ENCODE measurements at places on chromosomes 12 and 14.

GRCh38 chr14:21921453-21921852 lies 247.8 kb upstream of the OR4E1 start:
- no peak for DNase-seq

DNA sequence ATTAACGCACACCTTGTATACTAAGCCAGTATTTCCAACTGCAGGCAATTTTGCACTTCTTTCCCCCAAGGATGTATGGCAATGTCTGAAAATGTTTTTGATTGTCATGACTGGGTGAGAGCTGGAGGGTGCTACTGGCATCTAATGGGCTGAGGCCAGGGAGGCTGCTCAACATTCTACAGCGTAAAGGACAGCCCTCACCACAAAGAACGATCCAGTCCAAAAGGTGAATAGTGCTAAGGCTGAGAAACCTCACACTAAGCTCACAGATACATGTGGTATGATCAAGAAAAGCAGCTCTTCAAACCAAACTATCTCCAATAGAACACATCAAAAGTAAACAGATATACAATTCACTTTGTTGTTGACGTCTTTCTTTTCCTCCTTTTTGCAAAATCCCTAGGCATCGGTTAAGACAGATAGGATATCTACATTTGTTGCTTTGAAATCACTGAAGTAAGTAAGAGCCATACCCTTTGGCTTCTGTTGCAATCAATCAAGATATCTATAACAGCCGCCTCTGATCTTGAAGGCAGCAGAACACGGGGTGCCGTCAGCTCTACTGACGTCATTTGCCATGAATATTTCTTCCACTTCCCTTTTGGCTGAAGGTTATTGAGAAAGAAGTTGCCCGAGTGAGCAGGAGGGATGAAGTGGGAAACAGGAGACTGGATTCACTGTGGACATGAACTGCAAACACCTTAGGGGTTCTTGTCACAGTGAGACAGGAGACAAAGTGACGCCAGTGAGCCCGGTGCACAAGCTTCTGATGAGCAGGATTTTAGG lies 218.3 kb downstream of the FOXN3 start:
- DNase-seq = no peak

GRCh38 chr14:31124197-31124596 lies 83.4 kb downstream of the HECTD1 start:
- DNase-seq = no peak

- DNase-seq = no peak
Measured at GRCh38 chr12:20372326-20373096, 4.2 kb downstream of the PDE3A start.

- no peak for DNase-seq
Measured at GRCh38 chr12:132610866-132611602, 652 bp upstream of the LRCOL1 start.

DNA sequence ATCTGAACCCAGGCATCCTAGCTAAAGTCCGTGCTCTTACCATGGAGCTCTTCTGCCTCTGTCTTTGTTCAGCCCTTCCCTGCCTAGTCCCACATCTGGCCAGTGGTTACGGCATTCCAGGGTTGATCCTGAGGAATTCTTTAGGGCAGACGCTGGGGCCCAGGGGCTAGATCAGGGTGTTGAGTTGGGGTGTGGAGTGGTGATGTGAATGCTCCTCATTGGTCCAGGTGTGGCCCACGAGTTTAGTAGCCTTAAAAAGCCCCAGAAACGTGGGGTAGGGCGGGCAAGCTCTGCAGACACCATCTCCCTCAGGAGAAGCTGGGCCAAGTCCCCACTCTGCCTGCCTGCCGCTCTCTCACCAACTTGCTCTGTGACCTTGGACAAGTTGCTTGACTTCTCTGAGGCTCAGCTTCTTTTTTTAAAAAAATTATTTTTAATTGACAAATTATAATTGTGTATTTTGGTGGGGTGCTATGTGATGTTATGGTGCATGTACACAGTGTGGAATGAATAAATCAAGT lies 9.0 kb upstream of the SERPINA6 start:
- DNase-seq = no peak

DNA sequence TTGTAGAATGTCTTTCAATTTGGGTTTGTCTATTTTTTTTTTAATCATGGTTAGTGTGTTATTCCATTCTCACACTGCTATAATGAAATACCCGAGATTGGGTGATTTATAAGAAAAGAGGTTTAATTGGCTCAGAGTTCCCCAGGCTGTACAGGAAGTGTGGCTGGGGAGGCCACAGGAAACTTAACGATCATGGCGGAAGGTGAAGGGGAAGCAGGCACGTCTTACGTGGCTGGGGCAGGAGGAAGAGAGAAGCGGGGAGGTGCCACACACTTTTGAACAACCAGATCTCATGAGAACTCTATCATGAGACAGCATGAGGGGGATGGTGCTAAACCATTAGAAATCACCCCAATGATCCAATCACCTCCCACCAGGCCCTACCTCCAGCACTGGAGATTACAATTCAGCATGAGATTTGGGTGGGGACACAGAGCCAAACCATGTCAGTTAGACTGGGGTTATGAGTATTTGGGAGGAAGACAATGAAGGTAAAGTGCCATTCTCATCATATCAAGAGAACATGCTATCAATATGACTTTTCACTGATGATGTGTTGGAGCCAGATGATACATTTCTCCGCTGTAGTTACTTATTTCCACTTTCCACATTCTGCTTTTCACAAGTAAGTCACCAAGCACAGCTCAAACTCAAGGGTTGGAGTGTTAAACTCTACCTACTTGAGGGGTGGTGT lies 45.8 kb downstream of the AP5M1 start:
- DNase-seq = no peak

- DNase-seq = no peak
Measured at GRCh38 chr12:5960783-5961182, 15.7 kb upstream of the ANO2 start.

GRCh38 chr12:95291501-95291900 lies 73.9 kb downstream of the VEZT start:
- no peak for DNase-seq

- no peak for DNase-seq
Measured at GRCh38 chr12:44875954-44876543, at the start of gene NELL2. TSS of gene NELL2 (minus strand) at chr12:44876315. CDS start at chr12:44875869, 446 bp downstream.

DNA sequence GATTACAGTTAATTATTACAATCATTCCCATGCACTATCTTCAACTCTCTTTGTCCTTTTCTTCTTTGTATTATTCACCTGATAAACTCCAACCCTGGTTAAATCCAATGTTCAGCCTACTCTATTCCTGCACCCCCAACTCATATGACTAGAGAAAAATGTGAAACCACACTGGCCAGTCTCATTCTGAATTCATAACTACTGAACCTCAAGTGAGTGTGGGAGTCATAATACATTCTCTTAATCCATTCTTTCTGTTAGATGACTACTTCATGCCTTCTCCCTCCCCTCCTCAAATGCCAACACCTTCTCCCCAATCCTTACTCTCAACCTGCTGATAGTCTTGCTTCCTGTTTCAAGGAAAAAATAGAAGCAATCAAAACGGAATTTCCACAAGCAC lies 22.3 kb upstream of the ITPR2 start:
- DNase-seq = no peak

DNA sequence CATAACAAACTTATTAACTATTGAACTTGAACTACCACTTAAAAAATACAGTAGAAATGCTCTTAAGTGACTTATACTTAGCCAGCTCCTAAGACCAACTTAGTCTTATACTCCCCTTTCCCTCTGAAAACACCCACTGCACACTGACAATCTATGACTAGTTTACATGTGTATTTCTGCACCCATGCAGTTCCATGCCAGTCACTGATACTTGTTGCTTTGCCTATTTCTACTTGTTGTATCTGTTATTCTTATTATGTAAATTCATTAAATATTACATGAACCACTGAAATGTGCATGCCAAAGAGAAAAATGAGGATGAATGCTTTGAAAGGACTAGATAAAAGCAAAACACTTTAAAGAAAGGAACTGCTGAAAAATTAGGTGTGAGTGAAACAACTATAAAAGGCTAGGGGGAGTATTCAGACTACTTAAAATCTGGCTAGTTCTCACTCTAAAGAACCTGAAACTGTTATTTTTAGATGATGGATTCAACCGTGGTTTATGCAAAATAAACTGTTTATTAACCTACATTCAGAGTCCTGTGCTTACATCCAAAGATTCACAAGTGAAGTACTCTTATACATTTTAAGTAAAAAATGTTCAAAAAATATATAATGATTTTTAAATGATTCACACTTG lies 74.7 kb downstream of the RPS6KA5 start:
- no peak for DNase-seq

- no peak for DNase-seq
Measured at GRCh38 chr14:20419419-20419818, 6.1 kb upstream of the TEP1 start.

- DNase-seq = no peak
Measured at GRCh38 chr12:108320507-108321293, 18.4 kb downstream of the CMKLR1 start.

DNA sequence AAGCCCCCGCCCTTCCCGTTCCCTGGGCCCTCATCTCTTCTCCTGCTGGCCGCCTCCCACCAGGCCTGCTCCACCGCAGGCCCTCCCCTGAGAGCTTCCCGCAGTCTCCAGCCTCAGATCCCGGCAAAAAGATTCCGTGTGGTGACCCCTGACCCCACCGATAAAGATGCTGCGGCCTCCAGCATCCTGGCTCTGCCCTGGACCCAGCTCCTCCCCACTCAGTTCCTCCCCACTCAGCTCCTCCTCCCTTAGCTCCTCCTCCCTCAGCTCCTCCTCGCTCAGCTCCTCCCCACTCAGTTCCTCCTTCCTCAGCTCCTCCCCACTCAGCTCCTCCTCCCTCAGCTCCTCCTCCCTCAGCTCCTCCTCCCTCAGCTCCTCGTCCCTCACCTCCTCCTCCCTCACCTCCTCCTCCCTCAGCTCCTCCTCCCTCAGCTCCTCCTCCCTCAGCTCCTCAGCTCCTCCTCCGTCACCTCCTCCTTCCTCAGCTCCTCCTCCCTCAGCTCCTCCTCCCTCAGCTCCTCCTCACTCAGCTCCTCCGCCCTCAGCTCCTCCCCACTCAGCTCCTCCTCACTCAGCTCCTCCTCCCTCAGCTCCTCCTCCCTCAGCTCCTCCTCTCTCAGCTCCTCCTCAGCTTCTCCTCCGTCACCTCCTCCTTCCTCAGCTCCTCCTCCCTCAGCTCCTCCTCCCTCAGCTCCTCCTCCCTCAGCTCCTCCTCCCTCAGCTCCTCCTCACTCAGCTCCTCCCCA lies 17.0 kb downstream of the NOC4L start:
- no peak for DNase-seq

DNA sequence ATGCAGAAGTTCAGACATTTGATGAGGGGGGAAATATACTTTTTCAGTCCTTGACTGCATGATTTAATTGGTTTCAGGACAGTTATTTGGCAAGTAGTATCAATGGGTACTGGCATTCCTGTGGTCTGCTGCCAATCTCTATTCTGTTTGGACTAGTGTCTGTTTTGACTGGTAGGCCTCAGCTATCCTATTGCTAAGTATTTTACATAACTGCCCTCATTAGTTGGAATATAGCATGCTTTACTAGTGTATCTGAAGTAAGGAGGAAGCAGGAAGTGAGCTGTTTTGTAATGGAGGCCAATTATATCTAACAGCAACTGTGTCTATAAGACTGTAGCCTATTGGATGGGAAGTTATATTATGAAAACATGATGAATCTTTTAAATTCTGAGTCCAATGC lies 104.3 kb downstream of the FLRT2 start:
- no peak for DNase-seq

DNA sequence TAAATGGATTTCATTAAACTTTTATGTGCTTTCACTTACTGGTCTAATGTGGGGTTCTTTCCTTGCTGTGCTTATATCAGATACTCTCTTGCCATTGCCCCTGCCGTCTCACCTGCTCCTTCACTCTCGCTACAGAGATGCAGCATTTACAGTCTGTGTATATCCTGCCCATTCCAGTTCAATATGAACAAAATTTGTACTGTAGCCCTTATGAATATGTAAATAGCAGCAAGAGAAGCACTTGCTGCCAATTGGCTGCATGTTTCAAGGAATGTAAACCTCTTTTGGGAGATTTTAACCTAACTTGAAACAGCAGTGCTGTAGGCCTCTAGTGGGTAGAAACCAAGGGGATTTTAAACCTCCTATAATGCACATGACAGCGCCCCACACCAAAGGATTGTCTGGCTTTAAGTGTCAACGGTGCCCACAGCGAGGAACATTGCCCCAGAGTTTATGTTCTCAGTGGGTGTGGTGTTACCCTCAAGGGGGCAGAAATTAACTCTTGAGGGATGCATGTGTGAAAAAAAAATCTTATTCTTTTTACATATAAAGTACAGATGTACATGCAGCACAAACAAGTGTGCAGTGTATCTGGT lies 19.1 kb downstream of the PCNX1 start:
- no peak for DNase-seq

- no peak for DNase-seq
Measured at GRCh38 chr14:66133666-66134065, 352.5 kb upstream of the CCDC196 start.

GRCh38 chr14:101135796-101136742 lies 232.5 kb upstream of the RTL1 start:
- no peak for DNase-seq

- DNase-seq = no peak
Measured at GRCh38 chr12:28026701-28027100, 54.2 kb upstream of the PTHLH start.

GRCh38 chr12:131673888-131674257 lies 37.0 kb upstream of the SFSWAP start:
- no peak for DNase-seq

Measured in smooth muscle cell of the brain vasculature (primary cell).